ENCODE measurements at places on chromosomes 12 and 14. TPM values are rescaled to one million over a fixed set of nuclear protein-coding genes. Genes with fewer than 3 reads are reported as not detected.

- peak; percentile 51 for DNase-seq
Measured at GRCh38 chr14:39266525-39266870, 32.8 kb downstream of the MIA2 start.

- DNase-seq = no peak
Measured at GRCh38 chr12:103578926-103579325, 8.1 kb upstream of the STAB2 start.

GRCh38 chr14:78848234-78848820 is 678.2 kb downstream of the NRXN3 start:
- peak; percentile 6 for DNase-seq

DNA sequence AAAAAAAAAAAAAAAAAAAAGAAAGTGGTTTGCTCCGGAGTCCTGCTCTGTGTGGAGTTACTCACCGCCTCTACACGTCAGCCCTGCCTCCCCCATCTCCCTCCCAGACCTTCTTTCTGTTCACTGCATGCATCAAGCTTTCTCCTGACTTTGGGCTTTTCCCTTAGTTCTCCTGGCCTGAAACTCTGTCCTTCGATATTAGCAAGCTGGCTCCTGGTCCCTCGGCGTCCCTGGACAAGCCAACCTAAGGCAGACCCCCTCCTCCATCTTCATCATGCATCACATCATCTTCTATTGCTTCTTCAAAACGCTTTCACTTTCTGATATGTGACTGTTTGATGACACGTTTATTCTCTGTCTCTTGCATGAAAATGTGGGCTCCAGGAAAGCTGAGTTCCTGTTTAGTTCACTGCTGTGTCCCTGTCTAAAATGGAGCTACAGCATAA is 40.6 kb downstream of the SLC15A4 start:
- peak; percentile 61 for DNase-seq

DNA sequence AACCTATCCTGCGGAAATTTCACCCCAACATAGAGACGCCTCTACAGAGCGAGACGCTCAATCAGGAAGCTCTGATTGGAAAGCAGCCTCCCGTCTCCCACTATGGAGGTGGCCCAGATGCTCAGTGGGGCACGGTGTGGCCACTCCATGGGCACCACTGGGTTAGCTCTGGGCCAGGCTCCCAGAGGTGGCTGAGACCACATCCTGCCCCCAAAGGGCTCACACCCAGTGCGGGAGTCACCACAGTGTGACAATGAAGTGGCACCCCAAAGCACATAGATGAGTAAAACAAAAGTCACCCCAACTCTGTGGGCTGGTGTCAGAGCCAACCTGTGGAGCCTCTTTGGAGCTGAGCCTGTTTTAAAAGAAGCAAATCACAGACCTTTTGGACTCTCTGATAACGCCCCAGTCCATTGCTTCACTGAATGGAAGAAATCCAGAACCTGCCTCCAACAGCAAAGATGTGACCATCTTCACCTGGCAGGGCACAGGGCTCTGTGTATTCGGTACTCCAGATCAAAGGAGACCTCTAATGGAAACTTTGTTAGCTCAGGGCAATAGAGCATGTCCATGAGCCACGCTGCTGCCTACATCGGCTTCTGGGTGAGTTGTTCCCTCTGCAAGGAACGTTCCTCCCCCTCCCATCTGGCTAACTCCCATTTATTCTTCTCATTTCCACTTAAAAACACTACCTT is 19.6 kb downstream of the CLMN start:
- DNase-seq = no peak

DNA sequence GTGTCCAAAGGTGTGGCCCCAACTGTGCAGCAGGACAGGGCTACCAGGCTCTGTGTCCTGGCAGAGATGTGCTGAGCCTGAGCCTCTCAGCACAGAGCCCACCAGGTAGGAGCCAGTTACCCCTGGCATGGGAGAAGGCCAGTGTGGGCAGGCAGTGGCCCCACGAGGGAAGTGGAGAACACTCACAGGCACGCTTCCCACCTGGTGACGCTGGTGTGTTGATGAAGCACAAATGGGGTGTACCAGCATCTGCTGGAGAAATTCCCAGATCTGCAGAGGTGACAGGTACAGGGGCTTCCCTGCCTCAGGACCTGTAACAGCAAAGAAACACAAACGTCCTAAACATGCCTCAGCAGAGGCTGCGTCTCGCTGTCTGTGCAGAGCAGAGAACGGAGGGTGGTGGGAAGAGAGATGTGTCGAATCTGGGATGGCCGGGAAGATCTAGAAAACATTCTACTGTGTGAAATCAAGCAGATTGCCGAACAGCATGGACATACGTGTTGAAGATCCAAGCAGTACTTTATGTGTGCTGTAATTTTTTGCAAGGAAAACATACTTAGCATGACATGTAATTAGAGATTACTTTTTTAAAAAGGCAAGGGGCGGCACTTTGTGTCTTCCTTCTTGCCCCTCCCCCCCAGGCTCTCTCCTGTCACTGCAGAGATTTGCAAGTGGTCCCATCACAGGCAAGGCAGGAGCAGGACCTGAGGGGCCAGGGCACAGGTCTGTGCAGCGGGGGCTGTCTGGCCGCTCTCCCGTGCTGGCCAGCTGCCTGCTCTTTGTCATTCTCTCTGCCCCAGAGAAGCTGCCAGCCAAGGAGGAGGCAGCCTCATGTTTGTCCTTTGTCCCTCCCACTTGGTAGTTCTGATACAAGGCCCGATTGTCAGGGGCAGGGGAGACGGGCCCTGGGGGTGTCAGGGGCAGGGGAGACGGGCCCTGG is 17.3 kb downstream of the HIP1R start:
- no peak for DNase-seq

- no peak for DNase-seq
Measured at GRCh38 chr14:92401561-92401960, 78.6 kb downstream of the SLC24A4 start.

- DNase-seq = no peak
Measured at GRCh38 chr14:65910108-65910786, 497.7 kb downstream of the FUT8 start.

DNA sequence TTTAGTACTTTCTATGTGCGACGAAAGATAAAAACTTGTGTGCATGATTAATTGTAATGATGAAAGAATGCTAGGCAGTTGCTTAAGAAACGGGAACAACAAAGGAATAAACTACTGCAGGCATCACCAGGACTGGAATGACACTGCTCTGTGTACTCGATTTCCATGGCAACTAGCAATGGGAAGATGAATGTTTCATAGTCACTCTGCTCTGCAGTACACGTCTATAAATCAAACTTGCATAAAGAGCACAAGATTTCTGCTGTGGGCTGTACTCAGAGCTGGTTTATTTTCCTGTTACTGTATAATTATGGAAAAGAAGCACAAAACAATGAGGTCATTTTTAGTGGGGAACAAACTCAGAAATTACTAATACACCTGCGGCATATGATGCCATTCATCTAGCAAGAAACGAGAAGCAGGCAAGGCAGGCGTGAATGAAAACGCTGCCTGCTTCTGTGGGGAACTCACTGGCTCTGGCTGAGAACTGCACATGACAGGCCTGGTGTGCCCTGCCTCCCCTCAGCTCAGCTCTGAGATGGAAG is 41.8 kb downstream of the EFCAB11 start:
- no peak for DNase-seq

DNA sequence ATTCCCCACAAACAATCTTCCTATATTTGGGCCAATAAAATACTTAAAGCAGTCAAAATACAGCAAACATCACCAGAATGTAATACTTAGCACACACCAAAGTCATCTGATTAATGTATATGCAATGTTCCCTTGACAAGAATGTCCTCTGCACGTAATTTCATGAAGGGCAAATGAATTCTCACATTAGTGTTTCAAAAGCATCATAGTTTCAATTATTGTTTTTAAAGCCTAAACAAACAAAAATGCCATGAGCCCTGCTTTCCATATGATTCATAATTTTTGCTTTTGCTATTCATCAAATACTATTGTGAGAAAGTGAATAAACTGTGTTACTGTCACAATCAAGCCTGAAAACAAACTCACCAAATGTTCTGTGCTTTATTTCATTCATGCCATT is 156.0 kb downstream of the EPS8 start:
- DNase-seq = no peak

GRCh38 chr14:44279357-44279756 is 227.7 kb downstream of the FSCB start:
- DNase-seq = no peak

- DNase-seq = peak; percentile 79
Measured at GRCh38 chr12:67698672-67699581, 50.4 kb downstream of the DYRK2 start.

DNA sequence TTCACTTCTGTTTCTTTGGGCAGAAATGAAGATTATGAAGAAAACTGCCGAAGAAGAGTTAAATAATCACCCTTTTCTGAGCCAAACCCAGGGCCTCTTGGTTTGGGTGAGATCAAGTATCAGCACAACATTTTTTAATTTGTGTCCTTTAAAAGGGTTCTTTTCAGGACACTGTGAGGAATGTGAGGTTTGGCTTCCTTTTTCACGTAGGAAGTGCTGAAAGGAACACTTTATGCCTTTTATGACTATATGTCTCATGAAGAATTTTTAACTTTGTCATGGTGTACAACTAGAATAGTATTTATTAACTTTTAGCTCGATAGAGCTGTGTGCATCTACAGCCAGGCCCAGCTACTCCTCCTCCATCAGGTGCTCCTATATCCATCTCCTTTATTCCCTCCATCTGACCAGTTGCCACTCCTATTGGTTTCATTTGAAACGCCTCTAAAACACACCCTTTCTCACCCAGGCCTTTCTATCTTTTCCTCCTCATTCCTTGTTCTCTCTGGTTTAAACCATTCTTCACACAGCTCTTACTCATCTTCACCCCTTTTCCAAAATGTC is 103.6 kb upstream of the LRIG3 start:
- no peak for DNase-seq

DNA sequence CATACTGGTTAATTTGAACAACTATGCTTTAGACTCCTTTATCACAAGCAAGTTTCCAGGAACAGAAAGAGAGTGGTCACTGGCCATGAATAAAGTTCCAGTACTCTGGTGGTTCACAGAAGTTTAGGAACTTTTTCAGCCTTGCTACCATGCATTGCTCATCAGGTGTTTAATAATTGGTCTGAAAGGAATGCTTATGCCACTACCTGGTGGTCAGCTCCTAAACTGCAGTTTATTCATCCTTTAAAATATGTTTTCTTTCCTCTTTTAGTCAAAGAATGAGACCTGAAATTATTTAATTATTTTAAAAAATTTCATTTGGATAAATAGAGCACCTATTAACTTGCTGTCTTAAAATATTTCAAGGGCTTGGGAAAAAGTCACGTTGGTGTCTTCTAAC is 260.1 kb upstream of the OR4E1 start:
- no peak for DNase-seq

- no peak for DNase-seq
Measured at GRCh38 chr14:47763188-47763854, 87.9 kb upstream of the MDGA2 start.

DNA sequence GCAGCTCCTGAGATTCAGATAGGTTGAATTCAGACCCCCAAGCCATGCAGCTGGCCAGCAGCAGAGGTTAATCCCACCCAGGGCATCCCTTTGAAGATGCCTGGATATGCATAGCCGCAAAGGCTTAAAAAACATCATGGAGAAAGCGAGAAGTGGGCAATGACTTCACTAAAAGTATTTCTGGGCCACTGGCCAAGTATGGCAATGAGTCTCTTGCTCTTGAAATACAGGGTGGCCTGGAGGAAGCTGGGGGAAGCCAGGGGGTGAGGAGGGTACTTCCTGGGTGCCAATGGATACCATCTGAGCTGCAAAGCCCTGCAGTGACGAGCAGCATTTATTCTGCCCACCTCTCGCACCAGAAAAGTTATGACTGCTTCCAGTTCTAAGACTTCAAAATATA is 539.3 kb upstream of the TBX3 start:
- no peak for DNase-seq

DNA sequence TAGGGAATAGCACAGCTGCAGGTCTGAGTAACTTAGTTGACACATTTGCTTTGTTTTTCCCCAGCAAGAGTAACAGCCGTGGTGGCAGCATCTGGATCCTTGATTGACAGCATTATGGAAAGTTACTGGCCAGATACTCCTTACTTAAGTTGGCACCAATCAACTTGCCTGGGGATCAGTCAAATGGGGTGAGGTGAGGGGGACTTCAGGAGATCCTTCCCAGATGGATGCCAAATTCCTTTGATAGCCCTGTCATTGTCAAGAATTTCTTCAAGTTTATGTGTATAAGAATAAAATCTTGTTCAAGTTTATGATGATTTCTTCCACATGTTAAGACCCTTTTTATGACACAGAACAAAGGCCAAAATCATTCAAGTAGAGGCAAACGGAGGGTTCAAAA is 618.4 kb downstream of the SLC6A15 start:
- no peak for DNase-seq

GRCh38 chr12:31390991-31391390 is 65.0 kb upstream of the SINHCAF start:
- DNase-seq = no peak

GRCh38 chr14:23117371-23118020 is 1.6 kb downstream of the CEBPE start:
- no peak for DNase-seq

DNA sequence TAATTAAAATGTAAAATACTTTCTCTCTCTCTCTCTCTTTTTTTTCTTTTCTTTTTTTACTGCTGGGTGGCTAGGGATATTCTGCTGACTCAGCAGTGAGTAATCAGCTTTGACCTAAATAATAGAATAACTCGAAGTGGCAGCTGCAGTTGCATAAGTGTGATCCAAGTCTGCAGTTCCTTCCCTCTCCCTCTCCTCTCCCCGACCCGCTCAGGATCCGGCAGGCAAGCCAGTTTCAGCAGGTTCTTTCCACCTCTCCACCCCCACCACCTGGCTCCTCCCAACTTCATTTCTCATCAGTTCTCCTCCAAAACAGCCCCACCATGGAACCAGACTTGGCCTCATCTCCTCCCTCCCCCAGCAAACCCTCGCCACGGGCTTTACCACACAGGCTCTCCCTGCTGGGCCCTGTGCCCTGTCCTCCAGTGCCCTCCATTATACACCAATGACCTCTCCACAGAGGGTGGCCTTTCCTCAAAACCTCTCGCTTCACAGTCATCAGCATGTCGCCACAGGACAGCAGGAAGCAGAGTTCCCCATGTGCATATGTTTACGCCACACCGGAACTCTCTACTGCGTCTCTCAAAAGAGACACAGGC is 22.4 kb downstream of the SLC7A8 start:
- no peak for DNase-seq

DNA sequence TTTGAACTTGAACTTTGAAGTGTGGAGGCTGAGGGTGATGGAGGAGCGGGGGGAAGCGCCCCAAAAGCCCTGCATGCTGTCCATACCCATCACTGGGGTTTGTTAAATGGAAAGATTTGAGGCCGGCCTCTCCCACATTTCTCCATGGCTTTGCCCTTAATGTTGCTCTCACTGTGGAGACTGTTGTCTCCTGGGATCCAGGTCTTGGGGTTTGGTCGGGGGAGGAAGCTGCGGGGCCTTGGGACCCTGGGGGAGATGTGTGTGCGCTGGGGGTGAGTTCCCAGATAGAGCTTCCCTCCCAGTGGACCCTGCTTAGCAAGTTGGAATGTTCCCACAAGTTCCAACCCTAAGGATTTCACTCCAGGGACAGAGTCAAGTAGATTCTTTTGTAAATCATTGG is 28.0 kb upstream of the LRTM2 start:
- DNase-seq = no peak

Gene RNASE7
- total RNA-seq = not detected

Gene DAD1
- total RNA-seq = 194 TPM

Gene OS9
- total RNA-seq = 53.0 TPM

Gene SYT1
- total RNA-seq = not detected

Gene PTCSC3
- not detected for total RNA-seq

Gene PRB2
- not detected for total RNA-seq

Gene ATF1
- 49.8 TPM for total RNA-seq

Gene TAS2R9
- not detected for total RNA-seq

Gene CLEC4C
- total RNA-seq = not detected

Measured in activated CD8-positive, alpha-beta T cell treated with anti-CD3 and anti-CD28 coated beads for 36 hours (primary cell).